IPS-NIHi11 (cell line): ENCODE measurements at places on chromosomes 13 and 19.

- DNase-seq = no peak
These were observed 25.7 kb downstream of the VRK3 start for GRCh38 chr19:49999371-50000010.

DNA sequence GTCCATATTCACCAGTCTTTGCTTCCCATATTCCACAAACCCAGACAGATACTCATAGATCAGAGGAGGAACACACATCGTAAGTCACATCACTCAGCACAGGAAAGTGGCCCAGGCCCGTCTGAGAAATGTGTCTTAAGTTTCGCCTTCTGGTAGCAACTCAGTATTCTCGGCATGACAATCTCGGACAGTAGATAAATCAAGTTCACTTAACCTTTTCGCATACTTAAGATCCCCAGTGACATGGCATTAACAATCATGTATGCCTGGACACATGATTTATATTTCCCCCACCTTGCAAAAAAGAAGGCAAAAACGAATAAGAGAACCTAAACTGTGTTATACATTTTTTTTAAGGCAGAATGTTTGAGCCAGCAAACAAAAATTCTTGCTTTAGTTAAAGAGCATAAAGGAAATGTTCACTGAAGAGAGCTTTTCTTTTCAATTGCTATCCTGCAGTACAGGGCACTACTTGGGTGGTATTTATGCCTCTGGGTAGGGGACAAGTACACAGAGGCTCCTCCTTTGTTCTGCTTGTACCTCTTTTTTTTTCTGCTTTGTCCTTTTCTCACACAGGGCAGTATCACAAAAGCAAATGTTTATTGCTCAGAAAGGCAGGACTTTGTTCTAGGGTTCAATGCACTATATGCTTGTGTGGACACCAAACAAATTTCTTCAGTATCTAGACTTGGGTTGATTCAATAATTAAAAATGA, 360.6 kb downstream of the TDRD3 start:
- no peak for DNase-seq

DNA sequence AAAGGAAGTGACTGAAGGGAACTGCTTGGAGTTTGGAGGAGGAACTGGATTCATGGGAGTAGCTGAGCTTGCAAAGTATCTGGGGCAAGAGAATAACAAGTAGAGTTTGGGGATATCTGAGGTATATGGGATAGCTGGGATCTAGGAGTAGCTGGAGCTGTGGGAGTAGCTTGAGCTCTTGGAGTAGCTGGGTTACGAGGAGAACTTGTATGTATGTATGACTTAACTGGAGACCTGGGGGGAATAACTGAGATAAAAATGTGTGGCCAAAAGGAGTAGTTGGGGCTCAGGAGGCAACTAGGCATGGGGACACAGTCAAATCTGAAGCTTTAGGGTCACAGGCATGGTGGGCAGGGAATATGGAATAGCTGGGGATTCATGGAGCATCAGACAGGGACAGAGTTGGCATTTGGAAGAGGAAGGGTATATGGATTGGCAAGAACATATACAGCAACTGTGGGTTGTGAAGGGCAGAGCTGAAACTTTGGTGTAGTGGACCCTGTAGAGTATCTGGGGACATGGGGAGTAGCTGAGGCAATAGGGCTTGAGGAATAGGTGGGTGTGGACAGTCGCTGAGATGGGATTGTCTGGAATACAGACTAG, 18.6 kb downstream of the ANKRD24 start:
- no peak for DNase-seq

DNA sequence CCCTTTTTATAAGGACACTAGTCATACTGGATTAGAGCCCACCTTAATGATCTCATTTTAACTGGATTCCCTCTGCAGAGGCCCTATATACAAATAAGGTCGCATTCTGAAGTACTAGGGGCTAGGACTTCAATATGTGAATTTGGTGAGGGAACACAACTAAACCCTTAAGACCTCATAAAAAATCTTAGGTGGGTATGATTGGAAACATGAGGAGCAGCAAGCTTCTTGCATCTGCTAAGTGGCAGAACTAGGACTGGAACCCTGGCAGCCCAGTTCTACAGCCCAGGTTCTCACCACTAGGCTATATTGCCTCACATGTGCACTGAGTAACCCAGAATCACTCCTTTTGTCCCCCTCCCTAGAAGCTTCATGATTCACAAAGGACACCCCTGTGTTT, 17.1 kb upstream of the GRWD1 start:
- no peak for DNase-seq

- no peak for DNase-seq
These were observed at the start of gene DCT for GRCh38 chr13:94479616-94480015. Gene DCT, minus strand, starts transcription at chr13:94479682. Its CDS starts 427 bp downstream, at chr13:94479255.

- DNase-seq = no peak
These were observed 39.7 kb downstream of the THSD1 start for GRCh38 chr13:52366291-52366690.

DNA sequence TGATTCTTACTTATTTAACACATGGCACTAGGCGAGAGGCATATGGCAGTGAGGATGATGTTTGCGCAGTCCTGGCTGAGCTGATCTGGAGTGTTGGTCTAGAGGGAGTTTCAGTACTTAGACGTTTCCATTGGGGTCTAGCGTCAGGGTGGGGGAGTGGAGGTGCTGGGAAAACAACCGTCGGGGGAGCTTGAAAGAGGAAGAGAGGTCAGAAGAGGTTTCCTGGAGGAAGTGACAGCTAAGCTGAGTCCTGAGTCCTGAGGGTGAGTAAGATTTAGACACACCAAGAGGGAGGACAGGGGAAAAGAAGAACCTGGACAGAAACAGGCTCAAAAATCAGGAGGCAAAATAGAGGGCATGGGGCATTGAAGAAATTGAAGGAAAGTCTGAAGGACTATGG, 81.4 kb downstream of the ALOX5AP start:
- DNase-seq = no peak

DNA sequence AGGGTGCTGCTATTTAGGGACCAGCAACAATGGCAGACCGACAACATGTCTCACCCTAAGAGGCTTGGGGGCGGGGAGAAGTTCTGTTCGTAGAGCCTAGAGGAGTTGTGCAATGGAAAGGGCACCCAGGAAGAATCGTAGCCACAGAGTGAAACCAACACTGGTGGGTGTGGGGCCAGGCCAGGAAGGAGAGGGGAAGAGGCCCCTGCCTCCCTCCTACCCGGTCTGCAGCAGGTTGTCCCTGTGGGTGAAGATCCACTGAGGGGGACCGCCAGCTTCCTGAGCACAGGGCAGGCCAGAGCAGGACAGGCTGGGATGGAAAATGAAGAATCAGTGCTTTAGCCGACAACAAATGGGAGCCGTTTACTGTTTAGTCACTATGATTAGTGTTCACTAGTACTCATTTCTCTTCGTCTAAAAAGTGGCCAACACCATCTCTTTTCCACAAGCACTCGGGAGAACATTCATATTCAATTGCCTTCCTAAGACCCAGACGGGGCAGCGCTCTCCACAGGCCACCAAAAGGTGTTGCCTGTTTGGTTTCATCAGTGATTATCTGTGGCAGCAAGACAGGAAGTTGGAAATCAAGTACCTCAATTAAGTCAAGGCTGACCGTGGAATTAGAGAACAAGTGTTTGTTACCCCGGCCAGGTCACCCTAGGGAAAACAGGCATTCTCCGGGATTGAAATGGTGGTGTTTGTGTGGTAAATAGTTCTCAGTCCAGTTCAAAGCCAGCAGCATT, 1.1 kb upstream of the ATP11A start:
- DNase-seq = no peak

- DNase-seq = no peak
These were observed 15.9 kb upstream of the TICAM1 start for GRCh38 chr19:4847190-4847973.

DNA sequence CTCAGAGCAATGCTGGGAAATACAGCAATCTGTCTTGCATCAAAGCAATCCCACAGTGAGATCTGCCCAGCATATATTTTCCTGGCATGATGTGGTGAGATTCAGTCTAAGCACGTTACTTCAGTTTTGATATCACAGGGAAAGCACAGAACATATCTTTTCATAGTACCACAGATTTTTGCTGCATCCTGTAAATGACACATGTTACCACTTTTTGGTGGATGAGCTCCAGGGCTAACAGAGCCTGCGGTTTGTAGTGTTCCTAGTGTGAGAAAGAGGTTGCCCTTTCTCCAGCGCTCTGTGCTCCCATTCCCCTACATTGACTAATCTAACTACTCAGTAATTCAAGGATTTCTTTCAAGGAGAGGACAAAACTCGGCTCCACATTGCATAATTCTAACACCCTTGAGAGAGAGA, 409.0 kb downstream of the GPC6 start:
- no peak for DNase-seq

DNA sequence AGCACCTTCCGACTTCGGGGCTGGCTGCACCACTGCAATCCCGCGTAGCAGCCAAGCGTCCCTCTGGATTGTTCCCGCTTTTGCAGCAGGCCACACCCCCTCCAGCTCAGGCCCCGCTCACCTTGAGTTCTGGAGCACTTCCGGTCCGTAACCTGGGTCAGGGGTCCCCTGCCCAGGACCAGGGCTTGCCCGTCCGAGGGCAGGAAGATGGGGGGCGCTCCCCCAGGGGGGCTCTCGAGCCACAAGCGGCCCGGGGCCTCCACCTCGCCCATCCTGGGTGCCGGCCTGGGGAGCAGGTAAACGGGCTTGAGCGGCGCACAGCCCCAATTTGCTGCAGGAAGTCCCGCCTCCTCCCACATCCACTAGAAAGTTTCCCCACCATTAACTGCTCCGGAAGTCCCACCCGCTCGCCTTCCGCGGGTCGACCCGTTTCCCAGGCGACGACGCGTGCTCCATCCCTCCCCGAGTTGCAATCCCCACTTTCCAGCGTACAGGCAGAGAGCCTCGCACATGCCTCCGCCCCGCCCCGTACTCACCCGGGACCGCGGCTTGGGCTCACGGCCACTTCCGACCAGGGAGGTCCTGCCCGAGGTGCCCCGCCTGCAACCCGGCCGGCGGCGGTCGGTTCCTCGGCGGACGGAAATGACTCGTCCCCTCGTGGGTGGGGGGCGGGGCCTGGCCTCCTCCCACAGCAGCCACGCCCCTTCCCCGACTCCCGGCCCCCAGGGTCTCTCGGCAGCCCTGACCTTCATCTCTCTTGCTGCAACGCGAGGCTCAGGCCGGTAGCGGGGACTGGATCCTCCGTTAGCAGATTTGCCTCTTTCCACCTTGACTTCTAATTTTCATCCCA, at the start of gene PNKP:
Gene PNKP, minus strand, starts transcription at position 644 of the 850 bp plus-strand sequence. Its CDS starts 372 bp downstream, at position 272.
- DNase-seq = peak; percentile 83

DNA sequence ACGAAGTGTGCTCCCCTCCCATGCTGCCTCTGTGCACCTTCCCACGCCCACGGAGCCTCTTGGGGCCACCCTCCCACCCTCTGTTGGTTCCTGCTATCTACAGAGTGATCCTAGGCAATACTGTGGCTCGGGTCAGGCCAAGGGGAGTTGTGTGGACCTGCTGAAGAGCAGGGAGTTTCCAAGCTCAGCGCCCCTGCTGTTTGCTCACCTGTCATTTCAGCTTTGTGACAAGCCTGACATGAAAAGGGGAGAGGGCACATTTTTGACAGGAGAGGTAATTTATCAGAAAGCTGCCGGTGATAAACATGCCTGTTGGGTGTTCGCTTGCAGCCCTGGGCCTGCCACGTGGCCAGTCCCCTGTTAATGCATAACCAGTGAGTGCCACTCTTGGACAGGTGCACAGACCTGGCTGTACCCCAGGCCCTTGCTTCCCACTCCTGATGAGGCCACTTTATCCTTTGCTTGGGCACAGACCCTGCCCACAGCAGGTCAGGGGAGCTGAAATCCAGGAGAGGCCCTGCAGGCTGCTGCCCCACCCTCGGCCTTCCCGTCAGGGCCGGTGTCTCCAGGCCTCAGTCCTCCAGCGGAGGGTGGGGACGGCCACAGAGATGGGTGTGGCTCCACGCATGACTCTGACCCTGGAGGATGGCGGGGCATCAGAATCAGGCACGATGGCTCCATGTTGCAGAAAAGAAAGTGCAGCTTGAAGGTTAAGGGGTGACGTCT, 201.5 kb upstream of the GPR12 start:
- no peak for DNase-seq

- no peak for DNase-seq
These were observed 12.4 kb downstream of the GAS6 start for GRCh38 chr13:113851480-113851803.

DNA sequence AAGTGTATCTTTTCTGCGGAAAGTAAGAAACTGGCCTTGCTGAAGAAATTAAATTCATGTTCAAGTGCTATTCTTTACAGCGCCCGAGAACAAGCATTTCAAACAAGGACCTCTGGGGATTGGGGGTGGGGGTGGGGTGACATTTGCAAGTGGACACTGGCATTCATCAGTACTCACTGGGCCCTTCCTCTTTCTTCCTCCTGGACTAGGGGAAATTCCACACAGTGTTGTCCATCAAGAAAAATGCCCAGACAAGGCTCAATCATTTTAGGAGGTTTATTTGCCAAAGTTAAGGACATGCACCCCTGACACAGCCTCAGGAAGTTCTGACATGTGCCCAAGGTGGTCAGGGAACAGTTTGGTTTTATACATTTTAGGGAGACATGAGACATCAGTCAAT, 22.9 kb upstream of the OR10H1 start:
- no peak for DNase-seq

DNA sequence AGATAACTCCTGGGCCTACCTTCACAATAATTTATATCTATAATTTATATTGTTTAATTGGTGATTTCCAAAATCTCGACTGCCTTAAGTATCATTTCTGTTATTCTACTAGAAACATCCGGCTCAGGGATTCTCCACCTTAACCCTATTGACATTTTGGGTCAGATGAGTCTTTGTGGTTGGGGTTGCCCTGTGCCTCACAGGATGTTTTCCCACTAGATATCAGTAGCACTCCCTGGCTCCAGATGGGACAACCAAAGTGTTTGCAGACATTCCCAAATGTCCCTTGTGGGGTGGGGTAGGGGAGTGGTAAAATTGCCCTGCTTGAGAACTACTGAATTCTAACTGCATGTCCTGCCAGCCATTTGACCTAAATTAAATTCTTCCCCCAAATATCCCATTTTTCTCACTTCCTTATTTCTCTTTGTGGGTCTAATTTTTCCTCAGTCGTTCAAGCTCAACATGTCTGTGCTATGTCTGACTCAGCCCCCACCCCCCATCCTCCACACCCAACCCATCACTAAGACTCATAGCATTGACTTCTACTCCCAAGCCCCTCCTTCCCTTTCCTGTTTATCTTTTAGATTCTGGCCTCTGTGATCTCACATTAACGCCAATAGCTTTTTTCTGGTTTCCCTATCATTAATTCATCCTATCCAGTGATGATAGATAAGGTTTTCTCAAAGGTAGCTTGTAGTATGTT, 545.1 kb downstream of the EFNB2 start:
- no peak for DNase-seq

DNA sequence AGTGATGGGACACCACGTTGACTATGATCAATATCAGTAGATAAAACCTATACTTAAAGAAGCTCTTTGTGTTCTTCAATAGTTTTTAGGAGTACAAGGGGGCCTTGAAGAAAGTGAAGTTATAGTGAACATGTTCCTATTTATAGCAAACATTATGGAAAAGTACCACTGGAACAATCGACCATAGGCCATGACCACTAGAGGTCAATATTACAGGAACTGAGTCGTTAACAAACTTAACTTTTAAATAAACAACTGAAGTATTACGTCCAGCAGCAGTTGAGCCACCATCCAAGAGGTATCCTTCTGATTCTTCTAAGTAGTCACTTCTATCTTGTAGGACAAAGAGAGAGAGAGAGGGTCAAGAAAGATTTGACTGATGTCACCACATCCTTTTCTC, 391.0 kb upstream of the SLITRK5 start:
- DNase-seq = no peak
